ENCODE measurements at places on chromosomes 12 and 14.

DNA sequence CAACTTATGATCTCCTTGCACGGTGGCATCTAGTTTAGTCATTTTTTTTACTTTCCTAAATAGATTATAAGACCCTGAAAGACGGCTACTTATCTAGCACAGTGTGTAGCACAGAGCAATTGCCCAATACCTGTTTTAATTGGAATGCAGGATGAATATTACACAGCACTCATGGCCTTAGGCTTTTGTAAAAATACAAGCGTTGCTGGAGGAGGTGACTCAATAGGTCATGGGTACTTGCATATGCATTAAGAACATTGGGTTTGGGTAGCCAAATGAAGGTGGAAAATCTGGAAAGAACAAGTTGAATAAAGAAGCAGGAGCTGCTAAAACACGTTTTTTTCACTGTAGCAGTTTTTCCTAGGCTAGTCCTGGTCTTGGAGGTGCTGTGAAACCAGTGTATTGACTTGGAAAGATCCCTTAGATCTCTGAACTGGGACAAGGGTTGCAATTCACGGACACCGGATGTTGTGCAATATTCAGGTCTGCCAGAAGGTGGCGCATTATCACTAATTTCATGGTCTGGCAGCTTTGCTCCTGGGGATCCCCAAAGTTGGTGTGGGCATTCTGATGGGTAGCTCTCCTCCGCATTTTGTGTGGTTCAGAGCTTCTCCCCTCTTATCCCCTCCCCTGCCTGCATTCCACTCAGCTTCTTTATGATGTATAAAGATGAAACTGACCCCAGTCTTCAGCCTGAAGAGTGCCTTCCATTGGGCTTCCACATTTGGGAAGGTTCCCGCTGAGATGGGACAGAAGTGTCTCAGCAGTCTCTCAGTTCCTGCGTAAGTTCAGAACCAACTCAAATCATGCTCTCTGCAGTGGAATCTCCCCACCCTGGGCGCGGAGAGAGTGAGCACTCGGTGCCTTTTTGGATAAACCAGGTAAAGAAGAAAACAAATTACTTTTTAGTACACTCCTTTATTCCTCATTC is 278.3 kb downstream of the NRXN3 start:
- DNase-seq: no peak

- DNase-seq: no peak
These were observed 168.3 kb downstream of the RMST start for GRCh38 chr12:97630875-97631274.

DNA sequence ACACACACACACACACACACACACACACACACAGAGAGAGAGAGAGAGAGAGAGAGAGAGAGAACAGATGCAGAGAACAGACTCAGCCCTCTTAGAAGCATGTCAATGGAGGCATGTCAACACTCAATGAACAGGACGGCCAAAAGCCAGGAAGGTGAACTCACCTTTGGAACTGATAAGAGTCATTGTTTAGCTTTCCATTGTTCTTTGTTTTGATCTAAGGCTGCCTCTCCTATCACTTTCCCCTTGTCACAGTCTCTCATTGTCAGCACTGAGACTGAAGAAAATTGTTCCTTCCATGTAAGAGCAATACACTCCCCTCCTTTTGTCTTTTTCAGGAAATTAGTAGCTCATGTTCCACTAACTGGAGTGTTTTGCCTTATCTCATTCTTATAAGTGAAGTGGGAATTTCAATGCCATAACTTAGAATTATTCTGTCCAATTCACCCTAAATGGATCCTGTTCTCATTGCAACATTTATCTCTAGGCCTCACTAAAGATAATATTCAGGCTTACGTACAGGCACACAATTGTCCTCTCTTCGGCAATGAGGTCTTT is 218.0 kb downstream of the DUSP6 start:
- no peak for DNase-seq

GRCh38 chr12:105474672-105475071 is 144.2 kb downstream of the C12orf75 start:
- no peak for DNase-seq

GRCh38 chr12:92362785-92363184 is 217.1 kb upstream of the BTG1 start:
- DNase-seq: no peak

DNA sequence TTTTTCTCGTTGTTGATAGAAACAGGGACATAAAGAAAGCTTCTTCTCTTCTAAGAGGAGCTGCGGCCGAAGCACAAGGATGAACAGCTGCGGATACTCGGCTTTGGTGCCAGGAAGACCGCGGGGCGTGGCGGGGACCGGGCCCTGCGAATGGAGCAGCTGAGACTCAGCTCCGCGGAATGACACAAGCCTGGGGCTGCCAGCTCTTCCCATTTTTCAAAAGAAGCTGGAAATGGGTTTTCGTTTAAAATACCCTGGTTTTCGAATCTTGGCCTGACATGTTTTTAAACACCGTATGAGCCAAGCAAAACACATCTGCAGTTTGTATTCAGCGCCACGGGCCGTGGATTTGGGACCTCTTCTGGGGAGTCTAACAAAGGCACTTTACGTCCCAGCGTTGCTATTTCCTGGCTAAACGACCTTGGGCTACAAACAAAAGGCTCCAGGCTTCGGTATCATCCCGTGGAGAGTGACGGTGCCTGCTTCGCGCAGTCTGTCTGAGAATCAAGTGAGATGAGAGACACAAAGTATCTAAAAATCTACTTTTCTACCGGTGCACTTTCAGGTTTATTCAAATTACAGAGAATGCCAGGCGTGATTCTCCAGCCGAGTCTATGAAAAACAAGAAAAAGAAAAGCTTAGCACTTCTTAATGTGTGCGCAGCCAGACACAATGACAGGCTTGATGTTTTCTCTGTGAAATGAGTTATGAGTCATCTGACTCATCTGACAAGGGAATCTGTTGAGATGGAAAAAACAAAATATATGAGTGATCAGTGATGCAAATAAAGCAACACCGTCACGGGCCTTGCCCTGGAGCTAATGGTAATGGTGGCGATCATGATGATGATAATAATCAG is 114.0 kb upstream of the TMEM132D start:
- DNase-seq: no peak

DNA sequence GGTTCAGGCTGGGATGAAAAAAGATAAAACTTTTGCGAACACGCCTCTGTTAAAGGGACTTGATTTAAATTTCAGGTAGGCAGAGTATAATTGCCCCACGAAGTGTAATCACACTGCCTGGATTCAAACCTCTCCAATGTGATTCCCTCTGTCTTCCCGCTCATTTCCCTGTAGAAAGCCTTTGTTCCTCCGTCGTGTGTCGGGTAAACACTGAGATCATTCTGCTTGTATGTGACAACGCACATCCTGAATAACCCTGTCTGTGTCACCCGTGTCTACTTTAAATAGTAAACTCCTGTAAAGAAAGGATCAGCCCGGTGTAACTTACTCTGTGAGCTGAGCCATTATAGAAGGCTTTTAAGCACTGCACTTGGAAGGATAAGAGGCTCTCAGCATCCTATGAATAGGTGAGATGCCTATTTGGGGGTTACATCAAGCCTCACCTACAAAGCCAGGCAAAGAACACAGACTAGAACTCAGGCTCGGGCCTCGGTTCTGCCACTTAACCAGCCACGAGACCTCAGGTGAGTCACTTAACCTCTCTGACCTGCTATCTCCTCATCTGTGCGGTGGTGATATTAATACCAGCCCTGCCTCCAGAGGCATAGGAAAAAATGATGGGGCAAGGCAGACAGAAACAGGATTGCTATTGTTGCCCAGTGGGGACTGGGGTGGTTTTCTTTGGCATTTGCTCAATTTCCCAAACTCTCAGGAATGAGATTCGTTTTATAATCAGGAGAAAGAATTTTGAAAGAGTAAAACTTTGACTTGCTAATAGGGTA is 74.2 kb downstream of the RBM19 start:
- no peak for DNase-seq

- DNase-seq: no peak
These were observed 50.1 kb upstream of the E2F7 start for GRCh38 chr12:77115471-77115870.

- DNase-seq: no peak
These were observed 10.4 kb downstream of the GTSF1 start for GRCh38 chr12:54463034-54463433.

DNA sequence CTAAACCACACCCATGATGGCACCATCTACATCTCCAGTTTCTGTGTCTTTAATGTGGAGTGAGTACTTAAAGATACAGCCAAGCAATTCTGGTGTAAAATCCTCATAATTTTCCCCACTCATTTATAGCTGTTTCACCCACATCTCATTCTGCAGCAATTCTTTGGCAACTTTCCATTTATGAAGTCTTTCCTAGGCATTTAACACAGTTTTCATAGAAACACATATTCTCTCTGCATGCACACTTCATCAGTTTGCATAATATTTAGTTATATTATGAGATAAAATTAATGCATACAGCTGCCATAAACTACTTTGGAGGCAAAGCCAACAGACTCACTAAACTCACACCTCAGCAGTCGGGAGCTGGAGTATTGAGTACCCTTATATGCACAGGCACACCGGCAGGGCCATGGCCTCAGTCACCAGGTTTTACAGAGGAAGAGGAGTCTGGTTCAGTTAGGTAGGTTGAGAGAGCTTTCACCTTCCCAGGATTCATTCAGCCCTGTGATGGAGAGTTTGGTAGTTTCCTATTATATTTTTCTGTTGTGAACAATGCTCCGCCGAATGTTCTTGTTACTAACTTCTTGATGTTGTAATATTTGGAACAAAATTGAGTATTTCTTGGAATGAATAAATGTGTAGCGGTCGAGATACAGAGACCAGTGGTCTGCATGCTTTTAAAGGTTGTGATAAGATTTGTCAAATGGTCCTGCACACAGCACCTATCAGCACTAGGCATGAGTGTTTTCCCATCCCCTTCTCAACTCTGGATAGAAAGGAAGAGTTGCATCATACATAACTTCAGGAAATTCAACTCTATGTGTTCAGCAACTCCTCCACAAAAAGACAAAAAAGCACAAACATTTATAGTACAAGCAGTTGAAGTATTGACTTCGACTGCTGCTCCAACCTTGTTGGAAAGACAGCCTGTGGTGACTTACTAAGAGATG is 123.5 kb downstream of the TTC8 start:
- DNase-seq: no peak

DNA sequence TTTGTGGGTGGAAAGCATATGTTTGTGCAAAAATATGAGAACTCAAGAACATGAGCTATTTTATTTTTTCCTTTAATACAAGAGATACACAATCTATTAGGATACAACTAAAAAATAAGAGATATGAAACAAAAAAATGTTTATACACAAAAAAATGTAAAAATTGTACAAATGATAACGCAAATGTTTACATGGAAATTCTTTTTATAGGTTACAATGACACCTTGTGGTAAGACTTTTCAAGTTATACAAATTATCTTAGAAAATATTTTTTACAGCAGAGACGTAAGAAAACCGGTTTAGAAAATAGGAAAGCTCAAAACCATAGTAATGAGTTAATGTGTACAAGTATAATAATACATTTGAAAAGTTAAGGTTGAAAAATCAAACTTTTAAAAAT is 25.5 kb downstream of the CEP83 start:
- DNase-seq: no peak

GRCh38 chr12:108332791-108333382 is 6.2 kb downstream of the CMKLR1 start:
- no peak for DNase-seq

- no peak for DNase-seq
These were observed 10.5 kb downstream of the CLEC6A start for GRCh38 chr12:8466241-8466640.

DNA sequence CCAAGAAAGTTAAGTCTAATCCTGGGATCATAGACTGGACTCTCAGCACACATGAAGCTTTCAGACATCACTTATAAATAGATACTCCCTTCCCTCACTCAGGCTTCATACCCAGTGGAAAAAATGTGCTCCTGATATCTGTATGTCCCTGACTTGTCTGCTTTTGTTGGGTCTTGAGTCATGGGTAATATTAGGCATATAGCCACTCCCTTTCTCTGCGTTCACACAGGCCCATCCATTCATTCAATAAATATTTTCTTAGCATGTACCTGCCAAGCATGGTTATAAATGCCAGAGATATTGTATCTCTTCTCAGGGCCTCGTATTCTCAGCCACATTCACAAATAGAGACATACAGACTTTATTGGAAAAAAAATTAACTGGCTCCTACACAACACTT is 43.5 kb downstream of the COX16 start:
- DNase-seq: no peak

- no peak for DNase-seq
These were observed 3.6 kb upstream of the ARID2 start for GRCh38 chr12:45725631-45726602.

- DNase-seq: no peak
These were observed 1387.5 kb downstream of the LRFN5 start for GRCh38 chr14:42994051-42994736.

DNA sequence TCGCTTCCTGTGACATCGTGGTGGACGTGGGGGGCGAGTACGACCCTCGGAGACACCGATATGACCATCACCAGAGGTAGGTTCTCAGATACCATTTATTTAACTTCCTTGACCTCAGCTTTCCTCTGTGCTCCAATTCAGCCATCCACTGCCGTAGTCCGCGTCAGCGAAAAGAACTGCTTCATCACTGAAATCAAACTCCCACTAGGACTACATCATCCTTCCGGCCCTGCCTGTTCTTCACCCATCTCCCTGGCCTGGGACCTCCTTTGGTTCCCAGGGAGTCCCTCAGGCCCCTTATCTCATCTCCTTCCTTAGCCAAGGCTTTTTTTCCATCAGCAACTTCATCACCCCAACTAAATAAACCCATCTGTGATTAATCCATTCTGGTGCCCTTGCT is 692 bp downstream of the MYG1 start:
- DNase-seq: no peak

- no peak for DNase-seq
These were observed 272.1 kb downstream of the CEP128 start for GRCh38 chr14:80669426-80669825.

DNA sequence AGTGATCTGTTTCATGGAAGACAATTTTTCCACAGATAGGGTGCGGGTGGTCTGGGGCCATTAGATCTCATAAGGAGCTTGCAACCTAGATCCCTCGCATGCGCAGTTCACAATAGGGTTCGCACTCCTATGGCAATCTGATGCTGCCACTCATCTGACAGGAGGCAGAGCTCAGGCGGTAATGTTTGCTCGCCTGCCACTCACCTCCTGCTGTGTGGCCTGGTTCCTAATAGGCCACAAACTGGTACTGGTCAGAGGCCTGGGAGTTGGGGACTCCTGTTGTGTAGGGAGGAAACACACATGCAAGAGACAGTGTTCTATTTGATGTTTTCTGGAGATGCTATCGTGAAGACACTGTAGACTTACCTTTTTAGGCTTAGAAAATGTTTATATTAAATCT is 77.0 kb upstream of the FGD4 start:
- DNase-seq: no peak

- no peak for DNase-seq
These were observed 1.5 kb upstream of the B3GNT4 start for GRCh38 chr12:122202017-122202416.

GRCh38 chr14:99515301-99516155 is 34.3 kb downstream of the CCNK start:
- DNase-seq: no peak

- DNase-seq: no peak
These were observed 231.2 kb downstream of the PIK3C2G start for GRCh38 chr12:18492372-18493025.

GRCh38 chr12:57740656-57741412 is 2.3 kb upstream of the AGAP2 start:
- no peak for DNase-seq
